ENCODE measurements at places on chromosomes 12 and 14.

GRCh38 chr12:39224971-39225370 lies 217.9 kb downstream of the KIF21A start:
- no peak for DNase-seq

GRCh38 chr12:121576851-121577391 lies 3.9 kb downstream of the KDM2B start:
- DNase-seq = no peak

- no peak for DNase-seq
These were observed 723.7 kb upstream of the USP15 start for GRCh38 chr12:61536525-61536924.

DNA sequence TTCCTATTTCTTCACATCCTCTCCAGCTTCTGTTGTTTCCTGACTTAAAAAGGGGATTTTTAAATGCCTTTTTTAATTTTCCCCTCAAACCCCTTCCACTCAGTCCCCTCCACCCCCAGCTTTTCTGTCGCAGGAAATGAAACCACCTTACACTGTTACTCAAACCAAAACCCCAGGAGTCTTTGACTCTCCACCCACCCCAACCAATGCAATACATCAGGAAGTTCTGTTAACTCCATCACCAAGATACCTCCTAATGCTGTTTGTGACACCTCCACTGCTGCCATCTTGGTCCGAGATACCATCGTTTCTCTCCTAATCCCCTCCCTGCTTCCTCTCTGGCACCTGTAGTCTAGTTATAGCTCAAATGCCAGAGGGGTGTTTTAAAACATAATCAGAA lies 25.4 kb upstream of the CPM start:
- peak; percentile 15 for DNase-seq

DNA sequence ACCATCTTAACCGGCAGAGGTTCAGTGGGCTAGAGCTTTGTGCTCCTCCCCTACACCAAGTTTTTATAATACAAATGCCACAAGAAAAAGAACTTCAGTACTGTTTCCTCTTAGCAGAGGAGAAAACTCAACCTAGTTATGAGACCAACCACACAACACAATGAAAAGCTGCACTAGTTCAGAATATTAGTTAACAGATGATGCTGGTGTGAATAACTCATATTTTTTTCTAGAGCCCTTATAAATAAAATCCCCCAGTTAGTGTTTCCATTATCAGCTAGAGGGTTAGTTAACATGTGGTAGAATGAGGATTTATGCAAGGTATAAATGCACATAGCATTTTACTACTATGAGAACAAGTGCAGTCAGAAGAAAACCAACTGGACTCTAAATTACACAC lies 61.9 kb upstream of the AMN1 start:
- DNase-seq = no peak

GRCh38 chr14:90695997-90696660 lies 120.1 kb downstream of the TTC7B start:
- no peak for DNase-seq

DNA sequence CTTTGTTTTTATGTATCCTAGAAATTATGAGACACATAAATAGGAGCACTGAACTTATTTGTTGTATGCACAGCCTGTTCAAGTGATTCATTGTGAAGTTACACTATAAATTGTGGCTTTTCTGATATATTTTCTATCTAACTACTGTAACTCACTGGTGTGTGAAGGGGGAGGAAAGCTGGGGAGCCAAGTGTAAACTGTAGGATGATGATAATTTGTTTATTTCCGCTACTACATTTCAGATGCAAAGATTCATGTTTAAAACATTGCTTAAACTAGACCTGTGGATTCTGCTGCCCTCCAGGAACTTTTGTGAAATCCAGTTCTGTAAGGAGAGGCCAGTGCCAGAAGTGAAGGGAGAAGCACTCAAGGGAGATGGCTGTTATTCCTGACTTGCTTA lies 3.3 kb downstream of the TMTC2 start:
- no peak for DNase-seq

- no peak for DNase-seq
These were observed 24.3 kb downstream of the HIF1A start for GRCh38 chr14:61719344-61720293.

DNA sequence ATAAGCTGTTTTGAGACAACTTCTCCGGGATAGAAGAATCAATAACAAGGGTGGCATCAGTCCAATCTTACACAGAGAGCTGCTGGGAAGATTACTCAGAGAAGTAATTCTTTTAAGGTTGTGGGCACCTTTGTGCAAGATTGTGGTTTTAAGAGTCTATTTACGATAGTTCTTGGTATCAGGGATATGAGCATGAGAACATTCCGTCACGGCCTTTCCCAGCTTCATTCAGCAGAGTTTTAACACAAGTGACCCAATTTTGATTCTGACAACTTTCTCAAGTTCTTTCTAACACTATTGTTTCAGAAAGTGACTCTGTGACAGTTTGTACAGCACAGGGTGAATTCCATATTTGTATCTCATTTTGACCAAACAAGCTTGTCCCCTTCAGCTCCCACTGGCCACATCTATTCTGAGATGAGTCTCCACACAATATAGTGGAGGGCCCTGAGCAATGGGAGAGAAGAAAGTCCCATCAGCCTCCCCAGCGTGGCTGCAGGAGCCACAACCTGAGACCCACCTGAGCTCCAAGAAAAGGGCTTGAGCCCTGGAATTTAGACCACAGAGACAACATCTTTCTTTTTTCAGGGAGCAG lies 869.2 kb downstream of the TMEM121 start:
- no peak for DNase-seq

DNA sequence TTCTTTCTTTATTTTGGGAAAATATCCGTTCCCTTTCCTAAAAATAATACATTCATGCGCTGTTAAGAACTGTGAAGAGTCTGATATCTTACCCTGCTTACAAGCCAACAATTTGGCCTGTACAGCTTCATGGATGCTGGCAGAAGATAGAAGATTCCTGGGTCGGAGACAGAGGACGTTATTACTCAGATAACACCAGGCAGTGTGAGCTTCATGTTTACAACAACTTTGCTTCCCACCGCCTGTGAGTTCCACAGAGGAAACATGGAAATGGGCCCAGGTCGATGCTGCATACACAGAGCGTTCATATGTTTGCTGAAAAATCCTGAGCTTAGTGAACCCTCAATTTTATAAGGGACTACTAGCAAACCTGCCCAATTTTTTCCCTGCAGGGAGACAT lies 705.6 kb upstream of the SEL1L start:
- no peak for DNase-seq
